ENCODE measurements at places on chromosomes 13 and 19. TPM values are rescaled to one million over a fixed set of nuclear protein-coding genes. Genes with fewer than 3 reads are reported as not detected.

FSD1 gene
- total RNA-seq = 20.1 TPM

GRCh38 chr19:52622261-52622660 lies 15.9 kb downstream of the ZNF83 start:
- no peak for DNase-seq

- DNase-seq = no peak
Measured at GRCh38 chr19:52898101-52898500, 666 bp upstream of the ZNF320 start.

DNA sequence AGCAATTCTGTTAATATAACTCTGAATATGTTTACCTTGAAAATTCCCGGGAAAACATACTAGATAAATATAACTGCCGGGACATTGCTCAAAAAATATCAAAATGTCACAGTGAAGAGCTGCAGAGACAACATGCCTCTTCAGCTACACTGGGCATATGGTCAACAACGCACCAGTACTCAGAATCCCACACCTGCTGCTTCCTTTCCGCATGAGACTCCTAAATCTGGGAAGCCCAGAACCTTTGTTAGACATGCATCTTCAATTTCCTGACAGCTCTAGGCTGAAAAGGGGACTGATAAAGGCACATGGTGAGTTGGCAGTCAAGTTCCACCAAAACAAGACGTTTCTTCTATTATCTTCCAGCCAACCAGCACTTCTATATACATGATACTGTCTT lies 53.7 kb downstream of the USP12 start:
- no peak for DNase-seq

- DNase-seq = no peak
Measured at GRCh38 chr13:80036845-80037504, 304.0 kb downstream of the SPRY2 start.

GRCh38 chr19:42512743-42513304 lies 15.5 kb downstream of the CEACAM1 start:
- no peak for DNase-seq
